ENCODE measurements at places on chromosomes 3 and 15.

DNA sequence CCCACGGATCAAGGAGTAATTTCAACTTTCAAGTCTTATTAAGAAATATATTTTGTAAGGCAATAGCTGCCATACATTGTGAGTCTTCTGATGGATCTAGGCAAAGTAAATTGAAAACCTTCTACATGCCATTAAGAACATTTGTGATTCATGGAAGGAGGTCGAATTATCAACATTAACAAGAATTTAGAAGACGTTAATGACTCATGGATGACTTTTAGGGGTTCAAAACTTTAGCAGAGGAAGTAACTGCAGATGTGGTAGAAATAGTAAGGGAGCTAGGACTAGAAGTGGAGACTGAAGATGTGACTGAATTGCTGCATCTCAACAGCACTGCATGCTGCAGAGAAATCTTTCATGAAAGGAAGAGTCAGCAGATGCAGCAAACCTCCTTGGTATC lies 48.1 kb upstream of the DCUN1D1 start:
- DNase-seq = no peak

DNA sequence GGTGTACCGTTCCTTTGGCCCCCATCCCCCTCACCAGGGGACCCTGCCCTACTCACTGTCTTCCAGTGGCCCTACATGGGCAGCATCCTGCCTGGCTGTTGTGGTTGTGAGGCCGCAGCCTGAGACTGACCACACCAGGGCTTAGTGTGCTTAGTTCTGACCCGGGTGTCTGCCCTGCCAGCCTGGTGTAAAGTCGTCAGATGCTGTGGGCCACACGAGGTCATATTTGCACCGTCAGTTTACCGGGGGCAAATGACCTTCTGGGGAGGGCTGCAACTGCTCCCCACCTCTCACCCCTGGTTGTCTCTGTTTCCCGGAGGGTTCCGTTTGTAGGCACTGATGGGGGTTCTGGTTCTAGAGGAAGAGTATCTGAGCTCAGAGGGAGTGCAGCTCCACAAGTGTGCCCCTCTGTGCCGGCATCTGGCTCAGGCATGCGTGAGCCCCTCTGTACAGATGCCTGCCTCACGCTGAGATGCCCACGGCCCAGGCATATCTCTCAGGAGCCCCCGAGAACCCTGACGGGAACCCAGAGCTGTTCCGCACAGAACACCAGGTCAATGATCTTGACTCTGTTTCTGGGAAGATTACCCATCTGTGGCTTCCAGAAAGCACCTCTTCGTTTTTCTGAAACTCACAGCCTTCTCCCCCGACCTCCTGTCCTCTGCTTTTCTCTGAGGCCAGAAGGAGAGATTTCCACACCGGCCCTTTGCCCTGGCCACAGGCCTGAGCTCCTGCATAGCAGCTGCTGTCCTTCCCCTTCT lies 19.2 kb downstream of the KLF13 start:
- DNase-seq = no peak

DNA sequence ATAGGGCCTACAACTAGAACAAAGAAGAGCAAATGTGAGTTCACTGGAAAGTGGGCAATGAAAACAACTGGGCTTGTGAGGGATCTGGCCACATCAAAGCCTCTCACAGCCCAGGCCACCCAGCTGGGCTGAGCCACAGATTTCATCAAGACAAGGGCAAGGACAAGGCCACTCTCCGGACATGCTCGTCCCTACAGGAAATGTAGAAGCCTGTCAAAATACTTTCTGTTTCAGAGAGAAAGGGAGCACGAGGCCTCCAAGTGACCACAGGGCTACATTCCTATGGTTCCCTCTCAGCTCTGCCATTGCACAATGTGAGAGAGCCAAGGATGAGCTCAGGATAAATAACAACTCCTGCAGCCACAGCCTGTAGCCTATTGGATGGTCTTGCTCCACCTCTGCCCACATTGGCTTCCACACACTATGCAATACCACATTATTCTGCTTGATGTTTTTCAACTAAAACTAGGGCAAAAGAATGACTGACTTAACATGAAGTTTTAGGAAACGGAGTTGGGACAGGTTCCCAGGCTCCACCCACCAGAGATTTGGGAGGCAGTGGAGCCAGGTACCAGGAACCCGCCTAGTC lies 12.1 kb downstream of the TBC1D2B start:
- peak; percentile 97 for DNase-seq

- DNase-seq = no peak
These were observed 3.0 kb downstream of the TSC22D2 start for GRCh38 chr3:150411106-150411460.

- DNase-seq = no peak
These were observed 308.6 kb upstream of the ATP11B start for GRCh38 chr3:182484682-182485081.

- DNase-seq = peak; percentile 53
These were observed 33.9 kb downstream of the GRK7 start for GRCh38 chr3:141796889-141797781.

DNA sequence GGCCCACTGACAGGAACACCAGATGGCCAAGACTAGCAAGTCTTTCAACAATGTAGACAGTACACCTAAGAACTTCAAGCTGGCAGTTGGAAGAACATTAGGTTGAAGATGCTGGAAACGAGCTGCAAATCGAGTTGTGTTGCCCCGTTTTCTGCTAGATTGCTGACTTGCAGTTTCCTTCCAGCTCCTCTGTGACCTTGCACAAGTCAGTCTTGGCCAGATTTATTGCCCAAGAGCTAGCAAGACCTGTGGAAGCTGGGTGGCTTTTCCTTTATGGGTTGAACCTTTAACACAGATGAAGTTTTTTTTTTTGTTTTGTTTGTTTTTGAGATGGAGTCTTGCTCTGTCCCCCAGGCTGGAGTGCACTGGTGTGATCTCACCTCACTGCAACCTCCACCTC lies 2.9 kb upstream of the RBM6 start:
- no peak for DNase-seq

DNA sequence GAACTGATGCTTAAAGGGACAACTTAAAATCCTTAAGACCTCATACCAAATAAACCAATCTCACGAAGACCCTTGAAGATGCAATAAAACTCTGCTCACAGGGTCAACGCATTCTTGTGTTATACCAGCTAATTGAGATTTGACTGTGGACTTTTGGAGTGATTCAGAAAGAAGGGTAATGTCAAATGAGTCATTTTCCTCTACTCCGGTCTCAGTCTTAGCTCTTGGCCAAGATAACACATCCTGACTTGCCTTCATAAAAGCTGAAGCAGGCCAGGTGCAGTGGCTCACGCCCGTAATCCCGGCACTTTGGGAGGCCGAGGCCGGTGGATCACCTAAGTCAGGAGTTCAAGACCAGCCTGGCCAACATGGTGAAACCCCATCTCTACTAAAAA lies 3.8 kb downstream of the PKM start:
- peak; percentile 72 for DNase-seq

DNA sequence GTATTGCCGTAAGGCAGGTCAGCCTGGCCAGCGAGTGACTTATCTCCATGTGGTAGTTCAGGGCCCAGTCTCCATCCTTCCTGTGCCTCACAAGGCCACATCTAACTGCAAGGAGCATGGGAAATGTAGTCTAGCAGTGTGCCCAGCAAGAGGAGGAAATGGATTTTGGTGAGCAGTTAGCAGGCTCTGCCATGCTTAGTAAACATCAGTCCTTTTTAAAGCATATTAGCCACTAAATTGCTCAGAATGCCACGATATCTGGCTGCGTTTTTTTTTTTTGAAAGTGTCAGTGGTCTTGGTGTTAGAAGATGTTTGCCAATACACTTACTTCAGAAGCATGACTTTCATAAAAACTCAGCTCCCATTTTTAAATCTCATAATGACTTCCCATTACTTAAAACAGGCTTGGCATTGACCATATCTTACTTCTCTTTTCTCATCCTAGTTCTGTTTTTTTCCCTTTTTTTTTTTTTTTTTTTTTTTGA lies 470.2 kb upstream of the TPRG1 start:
- DNase-seq = no peak

DNA sequence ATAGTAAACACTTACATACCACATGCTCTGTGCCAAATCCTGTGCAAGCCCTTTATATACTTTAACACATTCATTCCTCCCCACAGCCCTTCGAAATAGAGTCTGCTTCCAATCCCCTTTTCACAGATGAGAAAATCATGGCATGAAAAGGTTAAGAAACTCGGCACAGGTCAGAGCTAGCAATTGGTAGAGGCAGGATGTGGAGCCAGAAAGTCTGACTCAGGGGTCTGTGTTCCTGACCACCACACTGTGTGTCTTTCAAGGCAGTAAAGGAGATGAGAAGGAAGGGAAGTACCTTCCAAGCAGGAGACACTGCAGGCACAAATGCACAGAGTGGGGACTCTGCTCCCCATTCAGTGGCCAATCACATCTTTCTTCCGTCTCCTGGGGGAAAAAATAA lies 61.1 kb downstream of the SCN11A start:
- DNase-seq = no peak

DNA sequence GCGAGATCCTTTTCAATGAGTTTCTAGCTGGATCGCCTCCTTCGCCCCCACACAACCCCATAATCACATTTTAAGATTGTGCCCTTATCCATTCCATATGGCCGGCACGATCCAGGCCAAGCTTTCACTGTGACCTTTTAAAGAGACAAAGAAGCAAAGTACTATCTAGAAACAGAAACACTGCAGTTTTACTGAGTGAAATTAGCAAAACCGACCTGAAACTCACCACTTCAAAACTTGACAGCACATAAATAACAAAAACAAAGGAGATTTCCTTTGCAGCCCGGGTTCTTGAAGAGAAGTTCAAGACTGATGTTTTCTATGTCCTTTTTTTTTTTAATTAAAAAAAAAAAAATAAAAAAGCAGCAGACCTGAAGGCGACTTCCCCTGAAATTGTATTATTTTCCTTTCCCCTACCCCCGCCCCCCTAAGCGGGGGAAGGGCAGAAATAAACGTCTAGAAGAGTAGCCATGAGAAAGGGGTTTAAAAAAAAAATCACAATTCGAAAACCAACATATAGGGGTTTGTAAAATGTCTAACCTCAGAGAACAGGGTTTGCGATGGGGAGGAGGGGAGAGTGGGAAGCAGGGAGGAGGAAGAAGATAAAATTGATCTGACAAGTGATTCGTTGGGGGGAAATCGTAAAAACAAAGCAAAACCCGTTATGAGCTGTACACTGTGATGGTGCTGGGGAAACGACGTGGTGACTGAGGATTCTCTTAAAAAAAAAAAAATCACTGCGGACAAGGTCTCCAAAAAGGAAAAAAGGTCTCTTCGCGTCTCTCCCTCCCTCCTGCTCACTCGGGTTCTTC lies 1.5 kb downstream of the SATB1 start:
- peak; percentile 49 for DNase-seq

GRCh38 chr3:194489736-194490612 lies 3.2 kb upstream of the ATP13A3 start:
- no peak for DNase-seq

GRCh38 chr3:27456554-27456953 lies 27.6 kb downstream of the SLC4A7 start:
- DNase-seq = no peak

GRCh38 chr3:126692858-126693257 lies 11.2 kb upstream of the CHCHD6 start:
- no peak for DNase-seq

- no peak for DNase-seq
These were observed 29.8 kb downstream of the ALS2CL start for GRCh38 chr3:46663591-46664135.

GRCh38 chr3:71094658-71095209 lies 488.8 kb downstream of the FOXP1 start:
- no peak for DNase-seq

DNA sequence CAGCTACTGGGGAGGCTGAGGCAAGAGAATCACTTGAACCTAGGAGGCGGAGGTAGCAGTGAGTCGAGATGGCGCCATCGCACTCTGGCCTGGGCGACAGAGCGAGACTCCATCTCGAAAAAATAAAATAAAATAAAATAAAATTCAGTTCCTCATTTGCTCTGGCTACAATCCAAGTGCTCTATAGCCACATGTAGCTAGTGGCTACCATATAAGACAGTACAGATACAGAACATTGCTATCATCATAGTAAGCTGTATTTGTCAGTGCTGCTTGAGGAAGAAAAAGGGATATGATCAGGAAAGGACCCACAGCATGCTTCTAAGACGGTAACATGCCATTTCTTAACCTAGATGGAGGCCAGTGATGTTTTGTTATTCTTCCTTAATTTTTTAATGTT lies 88.7 kb upstream of the CDAN1 start:
- DNase-seq = no peak

GRCh38 chr15:79815468-79815867 lies 81.3 kb downstream of the MTHFS start:
- no peak for DNase-seq

- DNase-seq = no peak
These were observed 107.1 kb upstream of the LINGO1 start for GRCh38 chr15:77739591-77740378.

- DNase-seq = no peak
These were observed 1002.4 kb upstream of the SEMA6D start for GRCh38 chr15:46714950-46715349.

DNA sequence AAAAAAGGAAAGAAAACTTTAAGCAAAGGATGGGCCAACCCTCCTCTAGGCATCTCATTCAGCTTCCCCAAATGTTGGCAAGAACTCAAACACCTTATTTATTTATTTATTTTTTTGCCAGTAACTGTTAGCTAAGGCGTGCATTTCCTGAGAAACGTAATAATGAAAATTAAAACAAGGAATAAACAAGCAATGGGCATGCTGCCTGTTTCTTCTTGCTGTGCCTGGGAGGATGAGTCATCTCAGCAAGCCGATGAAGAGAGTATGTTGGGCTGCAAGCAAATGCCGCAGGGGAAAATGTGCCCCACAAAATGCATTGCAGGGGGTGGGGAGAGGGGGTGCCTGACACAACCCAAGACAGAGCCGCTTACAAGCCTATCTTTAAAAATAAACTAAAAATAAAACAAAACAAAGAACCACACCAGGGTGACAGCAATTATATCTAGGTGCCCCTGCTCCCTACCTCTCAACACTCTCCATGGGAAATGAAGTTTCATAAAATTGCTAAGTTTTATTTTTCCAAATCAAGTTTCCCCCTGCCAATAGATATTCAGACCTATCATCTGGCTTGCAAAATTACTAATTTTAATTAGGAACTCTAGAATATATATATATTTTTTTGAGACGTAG lies 40.3 kb downstream of the EIF4E3 start:
- DNase-seq = no peak

DNA sequence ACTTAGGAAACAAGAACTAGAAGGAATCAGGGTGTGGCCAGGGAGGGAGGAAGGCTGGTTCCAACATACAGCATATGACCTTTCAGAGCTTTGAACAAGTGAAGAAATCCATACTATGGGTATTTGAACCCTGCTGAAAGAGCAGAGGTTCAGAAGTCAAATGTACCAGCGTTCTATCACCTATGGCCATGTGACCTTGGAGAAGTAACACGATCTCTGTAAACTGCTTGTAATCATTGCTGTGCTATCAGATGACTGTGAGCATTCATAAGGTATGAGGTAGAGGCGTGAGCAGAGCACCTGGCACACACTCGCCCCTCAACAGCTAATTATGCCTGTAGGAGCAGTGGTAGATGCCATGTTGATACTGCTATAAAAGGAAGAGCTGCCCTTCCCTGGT lies 55.2 kb downstream of the KLHL6 start:
- DNase-seq = no peak

DNA sequence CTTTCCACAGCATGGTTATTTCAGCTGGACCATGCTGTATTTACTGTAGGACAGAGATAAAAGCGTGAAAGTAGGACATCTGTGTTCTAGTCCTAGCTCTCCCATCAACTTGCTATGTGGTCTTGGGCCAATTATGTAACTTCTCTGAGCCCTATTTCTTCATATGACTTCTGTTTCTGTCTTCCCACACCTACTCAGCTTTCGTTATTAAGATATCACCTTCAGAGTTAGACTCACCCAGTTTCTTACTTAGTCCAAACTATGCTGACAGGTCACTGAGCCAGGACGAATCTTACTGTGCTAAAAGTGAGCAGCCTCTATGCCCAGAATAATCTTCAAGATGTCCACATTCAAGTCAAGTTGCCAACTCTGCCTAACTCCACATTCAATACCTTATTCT lies 283.7 kb downstream of the IL5RA start:
- no peak for DNase-seq
